Tibial nerve (tissue), 4 donors: ENCODE measurements at places on chromosomes 2 and 18. TPM values are rescaled to one million over a fixed set of nuclear protein-coding genes. Genes with fewer than 3 reads are reported as not detected.

The SIX3 gene
- not detected for total RNA-seq

The ALPI gene
- not detected for total RNA-seq

- no peak for DNase-seq
These were observed 1.7 kb downstream of the FANCL start for GRCh38 chr2:58239243-58239925.

The SMARCAL1 gene
- total RNA-seq = 35.5 TPM

DNA sequence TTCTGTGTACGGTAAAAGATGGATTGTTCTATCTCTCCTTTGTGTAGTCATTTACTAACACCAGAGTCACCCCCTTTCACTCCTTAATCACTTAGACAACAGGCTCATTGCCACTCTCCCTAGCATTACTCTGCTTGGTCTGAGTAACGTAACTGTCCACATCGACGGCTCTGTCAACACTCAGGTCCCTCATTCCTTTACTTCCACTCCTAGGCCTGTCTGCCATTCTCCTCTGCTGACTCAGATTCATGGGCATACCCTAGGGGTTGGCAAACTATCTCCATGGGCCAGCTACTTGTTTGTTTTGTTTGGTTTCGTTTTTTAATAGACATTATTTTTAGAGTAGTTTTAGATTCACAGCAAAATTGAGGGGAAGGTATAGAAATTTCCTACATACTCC, 243.9 kb downstream of the NR4A2 start:
- no peak for DNase-seq

DNA sequence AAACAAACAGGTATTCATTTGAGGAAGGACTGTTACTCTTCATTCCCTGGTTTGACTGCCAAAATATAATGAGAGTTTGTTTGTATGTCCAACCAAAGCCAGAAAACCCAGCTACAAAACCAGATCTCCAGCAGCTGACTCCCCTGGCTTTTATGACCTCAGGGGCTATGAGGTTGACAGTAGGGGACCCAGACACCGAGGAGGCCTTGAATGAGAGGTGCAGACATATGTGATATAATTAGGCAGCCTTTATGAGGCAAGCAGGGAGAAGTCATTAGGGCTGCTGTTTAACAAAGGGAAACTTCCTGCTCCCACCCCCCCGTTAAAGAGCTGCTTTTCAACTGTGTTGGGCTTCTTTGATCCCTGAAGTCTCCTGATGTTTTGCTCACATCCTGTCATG, 236.7 kb downstream of the SLC4A3 start:
- DNase-seq = no peak

The MTLN gene
- 152 TPM for total RNA-seq
